ENCODE measurements at places on chromosomes 1 and 21.

DNA sequence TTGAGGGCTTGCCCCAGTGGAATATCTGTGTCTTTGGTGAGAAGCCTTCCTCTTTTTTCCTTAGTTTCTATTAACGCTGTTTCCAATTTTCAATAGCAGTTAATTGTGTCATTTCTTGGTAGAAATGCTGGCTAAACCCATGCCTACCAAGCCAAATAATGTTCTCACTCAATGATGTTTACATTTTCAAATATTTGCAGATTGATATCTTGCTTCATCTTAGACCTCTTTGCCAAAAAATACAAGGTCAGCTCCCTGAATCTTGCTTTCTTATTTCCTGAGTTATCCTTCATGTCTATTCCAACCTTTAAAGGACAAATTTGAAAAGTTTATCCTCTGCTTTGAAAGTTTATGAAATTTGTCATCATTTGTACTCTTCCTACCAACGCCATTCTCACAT is 5.1 kb downstream of the KCNJ15 start:
- no peak for DNase-seq

GRCh38 chr1:15350151-15350550 is 59.5 kb upstream of the EFHD2 start:
- DNase-seq = no peak

DNA sequence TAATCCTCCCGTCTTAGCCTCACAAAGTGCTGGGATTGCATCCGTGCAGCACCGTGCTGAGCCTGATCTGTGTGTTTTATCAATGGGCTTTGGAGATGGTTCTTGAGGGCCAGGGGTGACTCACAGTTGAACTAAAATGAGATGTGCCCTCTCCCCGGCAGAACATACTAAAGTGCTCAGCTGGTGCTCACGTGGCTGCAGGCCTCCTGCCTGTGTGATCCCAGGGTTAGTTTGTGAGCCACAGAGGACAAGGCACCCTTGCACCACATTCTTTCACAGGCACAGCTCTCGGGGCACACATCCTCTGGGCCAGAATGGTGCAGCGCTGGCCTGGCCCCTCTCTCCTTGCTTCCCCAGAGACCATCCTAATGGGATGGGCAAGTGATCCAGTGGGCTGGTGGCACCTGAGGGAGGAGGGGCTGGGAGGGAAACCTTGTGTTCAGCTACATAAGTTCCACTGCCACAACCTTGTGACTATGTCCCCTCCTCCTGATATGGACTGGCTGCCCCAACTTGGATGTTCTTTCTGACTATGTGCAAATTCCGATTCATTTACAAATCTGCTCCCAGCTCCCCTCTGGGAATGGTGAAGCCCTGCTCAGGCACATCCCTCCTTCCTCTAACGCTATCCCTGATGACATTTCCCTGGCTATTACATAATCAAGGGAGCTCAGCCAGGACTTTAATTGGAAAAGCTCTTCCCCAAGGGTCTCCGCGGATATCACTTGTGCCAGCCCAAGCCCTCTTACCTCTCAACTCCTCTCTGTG is 197.0 kb upstream of the EDN2 start:
- DNase-seq = no peak

- DNase-seq = peak; percentile 90
Measured at GRCh38 chr1:230105754-230106625, 39.0 kb downstream of the GALNT2 start.

DNA sequence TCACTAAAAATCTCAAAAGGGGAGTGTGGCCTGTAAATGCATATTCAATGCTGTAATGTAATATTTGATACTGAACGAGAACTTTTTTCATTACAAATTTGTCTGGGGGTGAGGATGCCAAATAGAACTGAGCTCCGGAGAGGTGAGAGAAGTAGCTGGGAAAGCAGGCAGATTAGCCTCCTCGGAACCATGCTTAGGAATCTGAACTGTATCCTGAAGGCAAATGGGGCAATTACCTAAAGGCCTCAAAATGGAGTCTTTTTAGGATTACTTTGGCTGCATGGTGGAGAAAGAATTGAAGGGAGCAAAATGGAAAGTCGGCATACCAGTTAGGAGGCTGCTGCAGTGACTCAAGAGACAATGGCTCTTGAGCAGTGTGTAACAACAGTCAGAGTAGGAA is 178.8 kb downstream of the CDC7 start:
- DNase-seq = no peak

DNA sequence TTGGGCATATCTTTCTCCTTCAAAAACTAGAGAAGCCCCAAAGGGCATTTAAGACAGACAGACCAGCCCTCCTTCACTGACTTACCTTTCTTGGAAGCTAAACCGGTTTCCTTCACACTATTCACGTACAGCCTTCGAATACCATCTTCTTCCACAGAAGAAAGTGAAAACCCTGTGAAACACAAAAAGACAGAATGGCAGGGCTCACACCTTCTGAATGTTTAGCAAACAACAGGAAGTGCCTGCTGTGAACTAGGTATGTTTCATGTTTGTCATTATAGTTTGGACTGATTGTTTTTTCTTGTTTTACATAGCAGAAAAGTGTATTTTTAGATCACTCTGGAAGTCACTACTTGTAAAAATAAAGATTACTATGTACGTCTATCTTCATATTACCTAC is 148.6 kb upstream of the KRTAP19-8 start:
- DNase-seq = no peak

DNA sequence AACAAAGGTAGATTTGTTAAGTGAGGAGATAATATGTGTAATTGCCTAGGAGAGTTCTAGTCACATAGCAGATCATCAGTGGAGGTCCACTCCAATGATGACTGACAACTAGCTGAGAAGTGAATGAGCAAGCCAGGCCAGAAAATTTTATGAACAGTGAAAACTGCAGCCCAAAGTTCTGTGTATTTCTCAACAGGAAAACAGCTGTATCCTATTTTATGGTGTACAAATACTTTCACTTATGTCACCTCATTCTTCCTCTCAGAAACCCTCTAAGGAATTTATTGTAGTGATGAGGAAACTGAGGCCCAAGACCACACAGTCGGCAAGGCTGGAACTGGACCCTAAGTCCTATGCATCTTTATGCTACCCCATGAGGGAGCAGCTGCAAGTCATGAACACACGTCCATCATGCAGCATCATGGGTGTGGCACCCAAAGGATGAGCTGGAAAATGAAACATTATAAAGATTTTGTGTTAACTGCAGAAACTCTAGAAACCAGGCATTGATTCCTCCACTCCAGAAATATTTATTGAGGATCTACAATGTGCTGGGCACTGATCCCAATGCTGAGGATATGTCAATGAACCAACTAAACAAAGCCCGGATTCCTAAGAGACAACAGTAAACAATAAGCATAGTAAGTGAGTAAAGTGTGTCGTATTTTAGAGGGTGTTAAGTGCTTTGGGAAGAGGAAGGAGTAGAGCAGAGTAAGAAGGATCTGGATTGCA is 99.5 kb upstream of the DUSP10 start:
- DNase-seq = peak; percentile 41

- DNase-seq = no peak
Measured at GRCh38 chr1:50703240-50703639, 256.8 kb downstream of the FAF1 start.

DNA sequence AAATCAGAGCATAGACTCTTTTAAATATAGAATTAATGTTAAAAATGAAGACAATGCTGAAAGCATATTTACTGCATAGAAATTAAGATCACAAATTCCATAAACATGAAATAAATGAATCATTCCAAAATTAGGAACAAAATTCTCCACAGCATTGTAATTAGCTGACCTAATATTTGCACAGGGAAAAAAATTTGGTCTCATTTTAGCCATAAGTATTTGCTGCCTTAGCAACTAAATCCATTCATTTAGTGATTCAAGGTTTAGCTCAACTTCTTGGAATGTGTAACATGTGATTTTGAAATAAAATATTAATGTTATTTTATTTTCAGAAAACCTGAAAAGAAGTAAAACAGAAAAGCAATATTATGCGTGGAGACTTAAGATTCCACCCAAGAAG is 25.5 kb downstream of the ADAMTS5 start:
- no peak for DNase-seq

DNA sequence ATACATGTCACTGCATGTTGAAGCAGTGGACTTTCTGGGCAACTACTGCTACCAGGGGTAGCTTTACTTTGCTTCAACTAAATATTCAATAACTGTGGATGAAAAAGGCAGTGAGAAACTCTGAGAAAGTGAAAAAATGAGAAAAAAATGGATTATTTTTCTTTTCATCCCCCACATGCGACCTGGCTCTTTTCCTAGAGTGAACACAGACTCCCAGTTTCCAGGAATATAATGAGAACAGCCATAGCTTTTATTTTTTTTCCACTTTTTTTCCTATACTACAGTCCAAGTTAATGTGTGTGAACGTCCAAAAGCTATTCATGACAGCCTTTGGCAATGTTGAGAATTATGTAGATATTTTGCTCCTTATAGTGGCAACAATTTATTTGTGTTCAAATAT is 230.4 kb downstream of the DNM3 start:
- no peak for DNase-seq

DNA sequence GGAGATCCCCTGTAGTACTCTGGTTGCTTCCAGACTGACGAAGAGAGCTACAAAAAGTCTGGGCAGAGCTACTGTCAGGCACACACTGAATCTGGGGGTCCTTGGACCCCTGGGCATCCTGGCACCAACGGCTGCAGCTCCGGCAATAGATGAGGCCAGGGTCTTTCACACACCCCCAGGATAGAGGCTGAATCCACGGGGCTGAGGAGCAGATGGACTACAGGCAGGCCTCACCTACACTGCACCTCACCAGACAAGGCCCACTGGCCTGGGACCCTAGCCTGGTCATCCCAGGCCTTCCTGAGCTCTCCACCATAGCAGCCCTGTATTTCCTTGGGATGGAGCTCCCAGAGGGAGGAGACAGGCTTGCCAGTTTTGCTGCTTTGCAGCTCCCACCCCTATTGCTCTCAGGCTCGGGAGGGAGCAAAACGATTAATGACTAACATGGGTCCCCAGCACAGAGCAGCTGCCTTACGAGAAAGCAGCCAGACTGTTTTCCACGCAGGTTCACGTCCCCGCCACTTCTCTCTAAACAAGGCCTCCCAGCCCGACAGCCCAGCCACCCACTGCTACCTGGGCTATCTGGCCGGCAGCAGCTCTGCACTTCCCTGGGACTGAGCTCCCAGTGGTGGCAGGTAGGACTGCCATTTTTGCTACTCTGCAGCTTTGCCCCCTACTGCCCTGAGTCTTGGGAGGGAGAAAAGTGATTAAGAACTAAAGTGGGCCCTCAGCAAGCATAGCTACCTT is 1022.5 kb upstream of the ADGRL2 start:
- no peak for DNase-seq
